Uterus (tissue), 4 donors: ENCODE measurements at places on chromosomes 2 and 18. TPM values are rescaled to one million over a fixed set of nuclear protein-coding genes. Genes with fewer than 3 reads are reported as not detected.

DNA sequence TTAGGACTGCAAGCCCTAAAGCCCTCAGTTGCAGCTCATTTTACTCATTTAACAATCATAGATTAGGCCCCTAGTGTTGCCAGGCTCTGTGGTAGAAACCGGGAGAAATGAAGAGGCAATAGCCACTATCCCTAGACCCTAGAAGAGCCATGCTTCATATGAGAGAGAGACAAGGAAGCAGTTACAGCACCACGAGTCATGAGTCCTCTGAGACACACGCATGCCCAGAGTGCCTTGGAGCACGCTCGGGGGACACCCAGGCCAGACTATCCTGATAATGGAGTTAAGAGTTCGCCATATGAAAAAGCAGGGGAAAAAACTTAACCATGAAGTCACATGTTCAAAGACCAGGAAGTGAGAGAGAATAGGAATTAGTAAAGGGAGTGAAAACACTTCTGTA, 321.5 kb upstream of the PKDCC start:
- no peak for DNase-seq

- peak; percentile 78 for DNase-seq
Measured at GRCh38 chr2:229980431-229981184, 58.3 kb downstream of the FBXO36 start.

Gene TANC1
- 57.2 TPM for total RNA-seq

Gene CIDEA
- not detected for total RNA-seq
